ENCODE measurements at places on chromosomes 7 and 10.

GRCh38 chr10:70212879-70213278 is 20.4 kb downstream of the PPA1 start:
- no peak for DNase-seq

DNA sequence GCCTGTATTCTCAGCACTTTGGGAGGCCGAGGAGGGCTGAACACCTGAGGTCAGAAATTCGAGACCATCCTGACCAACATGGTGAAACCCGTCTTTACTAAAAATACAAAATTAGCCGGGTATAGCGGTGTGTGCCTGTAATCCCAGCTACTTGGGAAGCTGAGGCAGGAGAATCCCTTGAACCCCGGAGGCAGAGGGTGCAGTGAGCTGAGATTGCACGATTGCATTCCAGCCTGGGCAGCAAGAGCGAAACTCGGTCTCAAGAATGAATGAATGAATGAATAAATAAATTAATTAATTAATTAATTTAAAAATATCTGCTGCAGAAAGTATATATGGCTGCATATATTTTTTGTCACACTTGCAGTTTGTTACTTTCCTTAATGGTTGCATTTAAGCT is 781.8 kb downstream of the DNAJB9 start:
- no peak for DNase-seq

DNA sequence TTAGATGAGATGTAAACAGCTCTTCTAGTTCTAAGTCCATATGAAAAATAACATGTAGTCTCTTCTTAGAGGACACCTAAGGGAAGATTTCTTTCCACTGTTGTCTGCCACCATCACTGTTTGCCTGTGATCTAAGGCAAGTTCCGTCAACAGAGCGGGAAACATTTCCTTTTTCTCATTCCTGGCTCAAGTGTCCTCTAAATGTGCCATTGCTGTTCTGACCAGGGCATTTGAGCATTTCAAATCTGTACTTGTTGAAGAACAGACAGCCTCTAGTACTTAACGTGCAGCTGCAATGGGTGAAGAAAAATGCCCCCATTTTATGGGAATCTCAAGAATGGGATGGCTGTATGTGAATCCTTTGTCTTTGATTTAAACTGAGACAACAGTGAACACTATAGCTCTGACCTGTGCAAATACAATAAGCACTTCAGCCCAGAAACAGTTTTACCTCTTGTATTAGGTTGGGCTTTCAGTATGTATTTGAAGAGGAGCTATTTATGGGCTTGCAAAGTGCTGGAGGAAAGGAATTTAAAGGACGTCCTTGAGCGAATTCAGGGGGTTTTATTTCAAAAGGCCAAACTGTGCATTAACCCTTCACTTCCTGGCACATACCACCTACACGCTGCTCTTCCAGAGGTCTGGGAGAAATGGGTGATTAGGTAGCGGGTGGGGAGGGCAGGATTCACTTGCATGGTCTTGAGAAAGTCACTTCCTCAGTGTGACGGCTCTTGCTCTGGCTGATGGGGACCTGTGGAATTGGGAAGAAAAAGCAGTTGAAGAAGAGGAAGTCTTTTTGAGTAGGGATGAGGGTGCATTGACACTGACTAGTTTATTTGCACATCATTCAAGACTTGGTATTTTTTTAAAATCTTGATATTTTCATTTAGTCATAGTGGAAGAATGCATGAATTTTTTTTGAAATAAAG is 66.1 kb downstream of the THNSL1 start:
- DNase-seq: no peak

- no peak for DNase-seq
These were observed 28.7 kb downstream of the VTI1A start for GRCh38 chr10:112475575-112476218.

- DNase-seq: no peak
These were observed 102.6 kb downstream of the VOPP1 start for GRCh38 chr7:55469721-55470120.

DNA sequence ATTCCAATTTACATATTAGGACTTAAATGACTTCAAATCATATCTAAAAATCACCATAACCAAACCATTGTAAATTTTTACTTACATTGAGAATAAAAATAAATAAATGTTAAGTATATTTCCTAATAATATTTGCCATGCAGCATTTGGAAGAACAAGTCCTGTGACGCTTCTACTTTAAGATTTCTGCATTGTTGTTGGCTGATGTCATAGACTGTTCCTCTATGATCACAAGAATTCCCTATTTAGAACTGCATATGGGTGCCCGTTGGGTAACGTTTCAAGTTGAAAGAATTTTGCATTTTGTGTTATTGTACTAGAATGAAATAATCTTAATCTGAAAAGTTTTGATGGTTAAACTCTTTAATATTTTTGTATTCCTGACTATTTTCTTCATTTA is 5.1 kb upstream of the ITGB1 start:
- DNase-seq: no peak

- no peak for DNase-seq
These were observed 51.0 kb downstream of the FBXW4 start for GRCh38 chr10:101644002-101644401.

GRCh38 chr10:43963793-43964425 is 315.2 kb upstream of the ZNF32 start:
- no peak for DNase-seq

- DNase-seq: no peak
These were observed 78.1 kb downstream of the USP6NL start for GRCh38 chr10:11533328-11533781.

- no peak for DNase-seq
These were observed 26.4 kb upstream of the UMAD1 start for GRCh38 chr7:7614018-7614741.

DNA sequence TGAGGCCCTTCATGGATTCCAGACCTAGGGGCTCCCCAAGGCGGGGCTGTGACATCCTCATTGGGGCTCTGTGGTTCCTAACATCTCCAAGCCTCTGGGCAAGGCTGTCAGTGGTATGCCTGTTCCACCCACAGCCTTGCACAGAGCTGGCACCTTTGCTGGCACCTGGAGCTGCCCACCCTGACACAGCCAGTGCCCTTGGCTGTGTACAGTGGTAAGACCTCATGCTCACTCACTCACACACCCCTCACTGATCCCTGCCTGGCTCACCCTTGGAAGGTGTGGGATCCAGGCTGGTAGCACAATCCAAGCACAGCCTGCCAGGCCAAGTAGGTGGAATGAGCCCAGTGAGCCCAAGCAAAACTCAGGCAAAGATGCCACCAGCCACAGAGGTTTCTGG is 200.4 kb upstream of the PCDH15 start:
- peak; percentile 65 for DNase-seq

DNA sequence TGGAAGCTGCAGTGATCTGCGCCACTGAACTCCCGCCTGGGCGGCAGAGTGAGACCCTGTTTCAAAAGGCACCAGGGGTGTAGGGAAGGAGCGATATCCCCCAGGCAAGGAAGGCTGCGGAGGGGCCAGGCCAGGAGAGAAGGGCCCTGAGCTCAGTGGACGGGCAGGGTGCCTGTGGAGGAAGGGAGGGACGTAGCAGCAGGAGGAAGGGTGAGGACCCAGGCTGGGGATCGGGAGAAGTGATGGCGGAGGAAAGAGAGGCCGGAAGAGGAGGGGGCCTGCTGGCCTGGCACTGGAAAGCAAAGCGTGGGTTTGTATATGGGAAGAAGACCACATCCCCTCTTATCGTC is 45.6 kb downstream of the ALOX5 start:
- no peak for DNase-seq

GRCh38 chr7:149753375-149754233 is 19.8 kb downstream of the ZNF467 start:
- peak; percentile 85 for DNase-seq

DNA sequence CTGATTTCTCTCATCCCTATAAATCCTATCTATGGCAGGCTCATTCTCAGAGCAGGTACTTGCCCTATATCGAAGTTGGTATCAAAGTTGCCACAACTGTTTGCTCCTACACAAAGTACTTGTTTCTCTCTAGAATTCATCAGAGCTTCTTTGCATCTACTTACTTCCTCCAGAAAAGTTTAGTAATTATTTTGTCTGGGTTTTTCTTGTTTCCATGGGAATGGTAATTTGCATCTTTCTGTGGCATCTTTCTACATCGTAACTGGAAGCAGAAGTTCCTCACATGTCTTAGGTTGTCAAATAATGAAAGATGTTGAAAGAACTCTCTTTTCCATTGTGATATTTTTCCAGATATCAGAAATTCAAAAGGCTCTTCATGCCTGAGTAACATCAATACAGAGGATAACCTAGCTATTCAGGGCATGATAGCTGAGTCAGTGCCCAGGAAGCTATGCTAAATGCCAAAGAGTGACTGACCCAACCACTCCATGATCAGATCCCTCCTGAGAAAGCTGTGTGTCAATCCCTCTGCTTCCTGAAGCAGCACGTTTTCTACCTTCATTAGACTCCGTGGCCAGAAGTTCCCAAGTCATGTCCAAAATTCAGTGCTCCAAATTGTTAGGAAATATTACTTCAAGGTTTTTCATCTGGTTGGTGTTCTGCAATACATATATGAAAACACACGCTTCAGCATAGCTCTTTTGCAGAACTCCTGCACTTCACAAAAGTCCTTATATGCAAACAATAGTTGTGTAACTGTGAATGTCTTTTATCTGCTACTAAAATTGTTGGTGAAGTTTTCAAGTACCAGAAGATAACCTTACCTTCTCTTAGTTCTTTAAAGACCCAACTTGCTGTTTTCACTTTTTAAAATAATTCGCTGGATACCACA is 216.5 kb downstream of the VTI1A start:
- no peak for DNase-seq

- peak; percentile 73 for DNase-seq
These were observed 9.5 kb downstream of the PHKG1 start for GRCh38 chr7:56083150-56083785.

DNA sequence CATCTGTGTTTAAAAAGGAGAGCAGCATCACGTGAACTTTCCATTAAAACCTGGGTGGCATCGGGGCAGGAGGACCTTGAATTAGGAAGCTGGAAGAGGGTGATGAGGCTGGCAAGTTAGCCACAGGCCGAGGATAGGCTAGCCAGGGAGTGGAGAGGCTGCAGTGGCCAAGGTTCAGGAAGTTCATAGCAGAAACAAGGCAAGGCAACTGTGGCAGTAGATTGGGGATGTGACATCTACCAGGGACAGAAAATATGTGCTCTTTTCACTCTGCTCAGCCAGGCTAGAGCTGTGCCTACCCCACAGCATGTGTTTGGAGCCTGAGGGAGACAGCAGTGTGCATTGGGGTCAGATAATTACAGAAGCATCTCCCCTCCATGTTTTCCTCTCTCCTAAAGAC is 2.2 kb upstream of the INPP5F start:
- no peak for DNase-seq

DNA sequence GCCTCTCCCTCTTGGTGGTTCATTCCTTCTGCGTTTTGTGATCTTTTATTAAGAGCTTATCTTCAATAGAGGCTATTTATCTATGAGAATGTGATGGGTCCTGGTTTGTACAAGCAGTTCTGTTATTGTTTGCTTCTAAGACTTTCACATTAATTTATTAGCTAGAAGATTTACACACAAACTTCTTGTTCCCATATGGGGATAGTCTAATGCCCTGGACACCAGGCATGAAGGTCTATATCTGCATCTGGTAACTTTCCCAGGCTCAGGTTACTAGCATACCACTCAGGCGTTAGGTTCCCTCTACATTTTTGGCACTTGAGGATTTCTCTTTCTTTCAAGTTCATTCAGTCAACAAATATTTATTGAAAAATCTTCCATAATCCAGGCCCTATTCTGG is 7.7 kb downstream of the XPNPEP1 start:
- no peak for DNase-seq

DNA sequence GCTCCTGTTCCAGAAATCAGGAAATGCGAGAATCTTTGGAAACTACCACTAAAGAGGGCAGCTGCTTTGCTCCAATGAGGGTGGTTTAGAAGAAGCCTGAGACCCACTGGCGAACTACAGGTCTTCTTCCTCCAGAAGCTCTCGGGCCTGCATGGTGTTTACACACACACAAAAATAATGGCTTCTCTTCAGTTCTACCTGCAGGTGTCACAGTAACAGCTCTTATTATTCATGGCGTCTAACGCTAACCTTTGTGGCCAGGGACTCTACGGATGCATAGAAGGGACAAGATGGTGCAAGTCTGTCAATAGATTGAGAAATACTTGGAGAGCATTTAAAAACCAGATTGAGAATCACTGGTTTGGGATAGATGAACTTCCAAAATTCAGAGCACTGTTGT is 22.4 kb downstream of the GPR141 start:
- DNase-seq: no peak

GRCh38 chr7:9124320-9124719 is 690.9 kb downstream of the NXPH1 start:
- DNase-seq: no peak

- no peak for DNase-seq
These were observed 36.3 kb downstream of the GPR22 start for GRCh38 chr7:107505997-107506673.

GRCh38 chr10:96986200-96986856 is 154.2 kb downstream of the LCOR start:
- DNase-seq: no peak

DNA sequence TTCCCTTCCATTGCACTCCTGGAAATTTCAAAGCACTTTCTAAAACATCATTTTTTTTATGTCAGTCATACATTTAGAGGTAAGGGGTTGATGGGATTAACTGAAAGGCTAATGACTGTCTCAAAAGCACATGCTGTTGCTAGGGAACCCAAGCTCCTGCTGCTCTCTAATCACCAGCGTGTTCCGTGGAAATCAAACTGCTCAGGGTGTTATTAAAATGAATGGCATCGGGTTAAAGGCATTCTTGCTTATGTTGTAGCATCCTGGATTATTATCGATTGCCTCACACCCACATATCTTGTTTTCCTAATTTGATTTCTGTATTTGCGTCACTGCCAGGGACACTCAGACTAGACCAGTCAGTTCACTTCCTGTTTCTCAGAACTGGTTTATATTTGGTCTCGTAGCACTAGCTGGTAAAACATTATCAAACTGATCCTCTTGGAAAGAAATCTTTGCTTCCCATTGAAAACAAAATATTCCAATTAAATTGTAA is 216.5 kb upstream of the MKLN1 start:
- no peak for DNase-seq

DNA sequence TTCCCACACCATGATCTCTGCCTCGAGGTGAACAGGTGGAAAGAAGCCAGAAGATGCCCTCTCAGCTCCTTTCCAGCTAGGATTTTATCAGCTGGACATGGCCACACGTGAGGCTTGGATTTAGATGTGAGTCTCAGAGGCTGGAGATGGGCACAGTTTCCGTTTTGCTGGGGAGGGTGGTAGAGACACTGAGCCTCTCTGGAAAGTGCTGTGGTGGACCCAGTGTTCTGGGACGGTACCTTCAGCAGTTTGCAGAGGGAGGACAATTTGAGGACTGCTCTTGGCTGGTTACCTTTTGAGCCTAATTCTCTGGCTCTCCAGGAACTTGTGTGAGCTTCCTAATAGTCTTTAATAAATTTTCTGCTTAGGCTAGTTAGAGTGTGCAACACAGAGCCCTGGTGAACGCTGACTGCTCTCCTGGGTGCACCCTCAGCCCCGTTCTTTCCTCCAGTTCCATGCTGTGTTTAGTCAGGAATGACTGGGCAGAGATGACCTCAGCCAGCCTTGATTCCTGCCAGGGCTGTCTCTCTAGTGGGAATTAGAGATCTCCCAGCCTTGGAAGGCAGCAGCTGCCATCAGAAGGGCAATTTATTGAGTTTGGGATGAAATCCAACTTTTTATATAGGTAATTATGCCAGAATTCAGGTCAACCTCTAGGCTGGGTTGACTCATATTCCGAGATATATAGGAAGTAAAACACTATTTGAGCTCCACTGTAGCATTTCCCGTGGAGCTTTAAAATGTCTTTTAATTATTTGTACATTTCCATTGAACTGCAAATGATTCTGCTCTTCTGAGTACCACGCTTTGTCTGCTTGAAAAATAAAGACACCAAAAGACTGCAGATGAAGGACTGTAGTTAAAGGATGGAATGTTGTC is 103.9 kb downstream of the GATA3 start:
- no peak for DNase-seq

Measured in posterior cingulate gyrus (tissue), 11 donors.